ENCODE measurements at places on chromosomes 4 and X.

GRCh38 chr4:77617203-77617602 is 11.6 kb downstream of the CXCL13 start:
- no peak for DNase-seq

- DNase-seq, result no peak
These were observed 1.9 kb upstream of the EXOC1L start for GRCh38 chr4:55817691-55818090.

DNA sequence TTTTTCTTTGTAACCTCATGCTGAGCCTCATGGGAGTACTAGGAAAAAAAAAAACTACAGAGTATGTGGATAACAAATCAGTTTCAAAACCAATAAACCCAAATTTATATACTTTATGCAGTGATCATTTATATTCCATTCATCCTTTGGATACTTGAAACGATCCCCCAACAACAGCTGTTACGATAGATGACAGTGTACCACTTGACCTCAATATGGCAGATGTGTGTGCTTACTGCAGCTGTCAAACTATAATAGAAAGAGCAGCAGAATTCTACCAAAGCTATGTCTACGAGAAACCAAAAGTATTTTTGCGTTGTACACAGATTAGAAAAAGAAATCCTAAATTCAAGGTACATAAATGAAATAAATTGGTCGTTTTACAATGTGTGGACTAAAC is 337.8 kb downstream of the PDGFC start:
- no peak for DNase-seq

DNA sequence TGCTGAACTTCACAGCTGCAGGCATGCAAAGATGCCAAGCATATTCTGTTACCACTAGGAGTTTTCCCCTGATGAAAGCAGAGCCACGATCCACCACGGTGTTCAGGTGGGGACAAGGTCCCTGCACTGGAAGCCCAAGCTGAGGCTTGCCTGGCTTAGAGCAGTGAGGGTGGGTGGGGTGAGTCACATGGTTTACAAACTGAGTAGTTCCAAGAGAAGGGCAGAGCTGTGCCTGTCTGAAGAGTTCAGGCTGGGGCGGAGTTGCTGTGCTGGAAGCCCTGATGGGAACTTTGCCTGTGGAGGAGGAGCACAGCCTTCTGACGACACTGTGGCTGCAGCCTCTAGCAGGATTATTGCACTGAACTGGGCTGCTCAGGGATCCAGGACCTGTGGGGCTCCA is 45.5 kb downstream of the FAM9B start:
- DNase-seq, result no peak
